DMS79 treated with DMSO at 0.1 percent for 48 hours (cell line): ENCODE measurements at places on chromosomes 5 and 9.

DNA sequence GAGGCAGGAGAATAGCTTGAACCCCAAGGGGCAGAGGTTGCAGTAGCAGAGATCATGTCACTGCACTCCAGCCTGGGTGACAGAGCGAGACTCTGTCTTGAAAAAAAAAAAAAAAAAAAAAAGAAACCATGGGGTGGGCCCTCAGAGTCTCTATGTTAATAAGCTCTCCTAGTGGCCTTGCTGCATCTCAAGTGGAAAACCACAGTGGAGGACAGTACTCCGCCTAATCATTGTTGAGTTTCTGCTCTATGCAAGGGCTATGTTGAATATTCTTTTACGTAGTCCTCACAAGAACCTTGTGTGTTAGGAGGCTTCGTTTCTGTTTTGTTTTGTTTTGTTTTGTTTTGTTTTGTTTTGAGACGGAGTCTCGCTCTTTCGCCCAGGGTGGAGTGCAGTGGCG lies 48.9 kb downstream of the TJP2 start:
- no peak for DNase-seq

DNA sequence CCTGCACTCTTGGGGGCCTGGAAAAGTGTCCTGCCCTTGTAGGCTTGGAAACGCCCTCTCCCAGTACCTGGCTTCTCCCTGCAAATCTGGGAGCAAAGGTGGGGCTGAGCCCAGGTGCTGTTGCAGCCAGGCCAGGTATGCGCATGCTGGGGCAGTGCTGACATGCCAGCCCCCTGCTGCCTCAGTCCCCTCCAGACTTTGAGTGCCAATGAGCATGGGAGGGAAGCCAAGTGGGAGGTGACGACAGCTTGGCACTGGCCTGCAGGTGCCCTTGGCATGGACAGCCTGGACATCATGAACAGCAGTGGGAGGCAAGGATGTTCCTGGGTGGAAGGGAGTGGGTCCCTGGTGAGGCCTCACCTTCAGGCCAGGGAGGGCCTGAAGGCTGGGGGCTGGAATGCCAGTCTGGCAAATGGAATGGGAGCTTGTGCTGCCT lies 1494.4 kb upstream of the NUDT12 start:
- no peak for DNase-seq

- DNase-seq: no peak
These were observed 55.4 kb downstream of the TIMD4 start for GRCh38 chr5:156907667-156908066.

- no peak for DNase-seq
These were observed 42.3 kb upstream of the MOCS2 start for GRCh38 chr5:53151713-53152458.

GRCh38 chr5:151923866-151924476 lies 680 bp downstream of the GLRA1 start:
- no peak for DNase-seq

DNA sequence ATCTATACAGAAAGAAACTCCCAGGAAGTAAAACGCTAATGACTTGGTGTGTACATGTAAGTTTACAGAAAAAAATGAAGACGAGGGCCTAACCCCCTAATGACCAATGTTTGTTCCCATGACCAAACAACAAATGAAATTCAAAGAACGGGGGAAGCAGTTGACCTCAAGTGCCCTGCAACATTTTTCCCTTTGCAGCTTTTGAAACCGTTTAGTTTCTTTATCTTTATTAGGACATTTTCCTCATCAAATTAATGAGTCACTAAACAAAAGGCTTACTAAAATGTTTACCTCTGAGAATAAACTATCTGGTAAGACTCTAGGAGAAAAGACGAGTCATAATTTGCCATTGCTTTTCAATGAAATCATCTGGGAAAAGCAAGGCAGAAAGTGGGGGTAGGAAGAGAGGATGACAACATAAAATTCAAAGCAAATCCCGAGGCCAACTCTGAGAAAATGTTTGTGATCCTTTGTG lies 57.4 kb downstream of the LHFPL2 start:
- DNase-seq: no peak

GRCh38 chr5:61658592-61659008 lies 326.5 kb downstream of the ZSWIM6 start:
- peak; percentile 23 for DNase-seq

- no peak for DNase-seq
These were observed 102.1 kb downstream of the ACER2 start for GRCh38 chr9:19510907-19511306.

DNA sequence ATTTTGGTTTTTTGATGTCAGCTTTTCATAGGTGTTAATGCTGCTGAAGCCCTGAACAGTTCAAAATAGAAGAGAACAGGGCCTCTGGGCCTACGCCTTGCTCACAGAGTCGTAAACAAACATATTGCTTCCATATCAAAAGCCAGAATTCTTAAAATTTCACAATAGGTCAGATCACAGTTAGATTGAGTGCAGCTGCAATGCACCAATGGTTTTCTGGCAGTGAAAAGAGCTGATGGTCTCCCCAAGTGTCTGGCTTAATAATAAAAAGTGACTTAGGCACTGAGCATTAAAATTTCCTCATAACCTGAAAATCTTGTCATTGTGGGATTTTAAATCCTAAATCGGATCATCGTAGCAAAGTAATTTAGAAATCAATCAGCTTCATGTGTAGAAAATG lies 493.0 kb downstream of the CAAP1 start:
- DNase-seq: no peak

- DNase-seq: no peak
These were observed 15.0 kb downstream of the ANKRD33B start for GRCh38 chr5:10578869-10579268.

GRCh38 chr9:129414377-129414992 lies 206.4 kb downstream of the C9orf50 start:
- DNase-seq: no peak
